ENCODE measurements at places on chromosomes 16 and 17.

DNA sequence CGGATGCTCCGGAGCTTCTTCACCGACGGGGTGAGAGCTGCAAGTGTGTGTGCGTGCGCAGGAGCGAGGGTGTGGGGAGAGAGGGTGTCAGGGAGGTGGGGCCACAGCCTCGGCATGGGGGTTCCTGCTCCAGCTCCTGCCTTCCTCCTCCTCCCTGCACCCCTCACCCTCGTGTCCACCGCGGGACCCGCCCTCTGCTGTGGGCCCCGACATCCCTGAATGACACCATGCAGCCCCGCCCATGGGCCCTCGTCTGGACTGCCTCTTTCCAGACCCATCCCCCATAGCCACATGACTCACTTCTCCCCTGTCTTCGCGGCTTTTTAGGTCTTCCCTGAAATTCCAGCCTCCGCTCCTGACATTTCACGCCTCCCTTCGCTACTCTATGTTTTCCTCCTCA lies 41.6 kb downstream of the ARHGAP23 start:
- H3K27me3 ChIP-seq, result no peaks in the 10 kb centered on the region
- H3K4me1 ChIP-seq, result no peaks in the 10 kb centered on the region
- no peak overlapping the region for H3K4me3 ChIP-seq
- H3K36me3 ChIP-seq, result no peaks in the 10 kb centered on the region
- H3K27ac ChIP-seq, result no peak overlapping the region

GRCh38 chr16:79329166-79329521 lies 271.4 kb downstream of the MAF start:
- no peak for DNase-seq
- no peak overlapping the region for H3K4me3 ChIP-seq
- H3K27ac ChIP-seq, result no peak overlapping the region
- H3K4me1 ChIP-seq, result no peaks in the 10 kb centered on the region
- no peaks in the 10 kb centered on the region for H3K36me3 ChIP-seq

GRCh38 chr17:8745586-8746500 lies 1.2 kb upstream of the CCDC42 start:
- no peaks in the 10 kb centered on the region for H3K4me1 ChIP-seq
- H3K27ac ChIP-seq, result no peak overlapping the region
- no peaks in the 10 kb centered on the region for H3K27me3 ChIP-seq
- H3K4me3 ChIP-seq, result peak overlapping the region; percentile 40
- DNase-seq, result peak; percentile 77
- H3K36me3 ChIP-seq, result no peaks in the 10 kb centered on the region

DNA sequence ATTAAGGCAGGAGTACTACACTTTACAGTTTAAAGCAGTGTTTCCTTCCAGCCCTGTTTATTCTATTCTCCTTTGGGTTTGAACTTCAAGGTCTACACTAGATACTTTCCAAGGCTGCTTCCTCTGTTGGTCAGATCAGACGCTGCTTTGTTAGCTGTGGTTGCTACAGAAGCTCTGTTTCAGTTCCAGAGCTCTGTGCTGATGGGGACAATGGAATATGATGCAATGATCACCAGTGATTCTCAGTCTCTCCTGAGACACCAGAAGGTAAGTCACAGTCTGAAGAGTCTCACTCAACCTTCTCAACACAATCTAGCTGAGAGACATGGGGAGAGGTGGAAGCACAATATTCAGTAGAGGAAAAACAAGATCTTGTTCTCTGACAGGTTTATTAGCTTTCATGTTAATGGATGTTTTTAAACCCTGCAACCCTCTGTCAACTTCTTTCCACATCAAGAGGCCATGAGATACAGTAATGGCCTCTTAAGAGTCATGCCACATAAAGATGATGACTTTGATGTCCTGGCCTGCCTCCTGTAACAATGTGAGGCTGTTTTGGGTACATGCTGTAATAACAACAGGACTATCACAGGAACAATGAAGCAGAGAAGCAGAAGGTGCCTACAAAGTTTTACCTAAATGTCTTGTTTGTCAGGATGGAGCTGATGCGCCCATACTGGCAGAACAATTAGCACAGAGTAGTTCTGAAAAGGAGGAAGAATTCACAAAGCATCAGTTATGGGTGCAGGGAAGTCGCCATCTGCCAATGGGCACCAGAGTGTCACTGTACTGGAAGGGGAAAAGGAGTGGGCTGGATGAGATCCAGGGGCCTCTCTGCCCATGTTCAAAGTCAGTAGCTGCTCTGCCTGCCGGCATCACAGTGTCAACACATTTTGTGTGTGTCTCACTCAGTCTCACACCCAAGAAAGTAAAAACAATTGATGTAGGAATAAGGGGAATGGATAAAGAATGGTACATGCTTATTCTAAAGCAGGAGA lies 33.4 kb downstream of the PSME3IP1 start:
- H3K4me1 ChIP-seq, result no peaks in the 10 kb centered on the region
- peak overlapping the region; percentile 23 for H3K27ac ChIP-seq
- H3K4me3 ChIP-seq, result no peak overlapping the region
- H3K27me3 ChIP-seq, result no peaks in the 10 kb centered on the region
- DNase-seq, result no peak
- H3K36me3 ChIP-seq, result peaks cover 3% of the 10 kb centered on the region

DNA sequence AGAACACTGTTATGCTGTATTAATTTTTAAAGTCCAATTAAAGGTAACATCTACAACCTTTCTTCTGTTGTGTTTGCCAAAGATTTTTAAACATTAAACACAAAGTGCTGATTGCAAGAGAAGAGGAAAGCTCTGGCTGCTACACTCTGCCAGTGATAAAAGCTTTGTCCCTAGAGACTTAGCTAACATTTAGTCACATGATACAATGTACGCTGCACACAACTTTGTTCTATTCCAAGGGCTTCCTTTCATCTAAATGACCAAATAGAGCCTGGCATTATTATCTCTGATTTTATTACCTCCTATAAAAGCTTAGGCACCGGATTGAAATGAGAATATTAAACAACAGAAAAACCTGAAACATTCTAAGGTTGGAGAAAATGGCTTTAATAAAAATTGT lies 388.7 kb upstream of the PMFBP1 start:
- peaks cover 6% of the 10 kb centered on the region for H3K4me1 ChIP-seq
- no peaks in the 10 kb centered on the region for H3K36me3 ChIP-seq
- DNase-seq, result peak; percentile 3
- H3K4me3 ChIP-seq, result no peak overlapping the region
- H3K27ac ChIP-seq, result no peak overlapping the region
- no peaks in the 10 kb centered on the region for H3K27me3 ChIP-seq

DNA sequence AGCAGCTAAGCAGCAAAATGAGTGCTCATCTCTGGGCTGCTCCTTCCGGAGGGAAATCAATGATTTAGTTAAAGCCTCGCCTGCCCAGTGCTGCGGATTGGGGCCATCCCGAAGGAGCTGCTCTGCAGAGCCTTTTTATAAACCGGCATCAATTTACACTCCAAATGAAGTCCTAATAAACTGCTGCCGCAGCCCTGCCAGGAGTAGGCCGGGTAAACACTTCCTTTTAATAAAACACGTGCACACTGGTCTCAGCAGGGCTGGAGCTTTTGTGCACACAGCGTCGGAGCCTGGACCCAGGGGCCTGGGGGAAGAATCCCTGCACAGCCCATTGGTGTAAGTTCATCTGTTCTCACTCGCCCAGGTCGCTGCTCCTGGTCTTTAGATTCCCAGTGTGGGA lies 79.6 kb upstream of the HS3ST2 start:
- no peaks in the 10 kb centered on the region for H3K4me1 ChIP-seq
- H3K36me3 ChIP-seq, result no peaks in the 10 kb centered on the region
- H3K27ac ChIP-seq, result no peak overlapping the region
- no peak for DNase-seq
- H3K27me3 ChIP-seq, result no peaks in the 10 kb centered on the region
- no peak overlapping the region for H3K4me3 ChIP-seq

DNA sequence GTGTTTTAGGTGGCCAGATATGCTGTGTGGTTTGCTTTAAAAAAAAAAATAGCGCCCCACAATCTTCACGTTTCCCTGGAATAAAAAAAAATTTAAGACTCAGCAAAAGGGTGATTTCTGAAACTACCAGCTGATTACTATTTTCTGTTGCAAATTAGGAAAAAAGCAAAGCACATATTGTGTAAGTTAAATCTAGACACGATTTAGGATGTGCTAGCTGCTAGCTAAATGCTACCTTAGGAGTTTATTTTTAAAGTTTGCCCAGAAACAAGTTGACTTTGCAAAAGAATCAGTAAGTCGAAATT lies 944 bp upstream of the MARF1 start:
- DNase-seq, result no peak
- H3K36me3 ChIP-seq, result no peaks in the 10 kb centered on the region
- H3K4me3 ChIP-seq, result peak overlapping the region; percentile 74

GRCh38 chr17:76156662-76156991 lies 15.6 kb upstream of the FOXJ1 start:
- H3K4me1 ChIP-seq, result peaks cover 9% of the 10 kb centered on the region
- H3K27ac ChIP-seq, result no peak overlapping the region
- no peaks in the 10 kb centered on the region for H3K27me3 ChIP-seq
- no peak overlapping the region for H3K4me3 ChIP-seq
- H3K36me3 ChIP-seq, result no peaks in the 10 kb centered on the region

DNA sequence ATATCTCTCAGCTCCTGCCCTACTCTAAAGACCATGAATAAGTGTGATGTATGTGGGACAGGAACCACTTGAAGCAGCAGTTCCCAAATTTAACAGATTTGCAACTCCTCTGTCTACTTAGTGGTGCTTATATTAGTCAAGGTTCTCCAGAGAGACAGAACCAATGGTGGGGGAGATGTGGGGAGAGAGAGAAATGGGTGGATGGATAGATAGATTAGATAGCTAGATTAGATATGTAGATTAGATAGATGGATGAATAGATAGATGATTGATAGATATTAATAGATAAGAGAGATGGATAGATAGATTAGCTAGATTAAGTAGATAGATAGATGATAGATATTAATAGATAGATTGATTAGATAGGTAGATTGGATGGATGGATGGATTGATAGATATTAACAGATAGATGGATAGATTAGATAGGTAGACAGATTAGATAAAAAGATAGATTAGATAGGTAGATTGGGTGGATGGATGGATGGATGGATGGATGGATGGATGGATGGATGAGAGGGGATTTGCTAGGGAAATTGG lies 154.0 kb upstream of the NOL11 start:
- H3K4me3 ChIP-seq, result no peak overlapping the region
- H3K4me1 ChIP-seq, result peaks cover 13% of the 10 kb centered on the region
- H3K36me3 ChIP-seq, result no peaks in the 10 kb centered on the region
- DNase-seq, result no peak

- no peak for DNase-seq
- H3K36me3 ChIP-seq, result no peaks in the 10 kb centered on the region
- no peaks in the 10 kb centered on the region for H3K27me3 ChIP-seq
- no peak overlapping the region for H3K27ac ChIP-seq
These were observed 12.3 kb upstream of the KRT17 start for GRCh38 chr17:41636652-41637051.

DNA sequence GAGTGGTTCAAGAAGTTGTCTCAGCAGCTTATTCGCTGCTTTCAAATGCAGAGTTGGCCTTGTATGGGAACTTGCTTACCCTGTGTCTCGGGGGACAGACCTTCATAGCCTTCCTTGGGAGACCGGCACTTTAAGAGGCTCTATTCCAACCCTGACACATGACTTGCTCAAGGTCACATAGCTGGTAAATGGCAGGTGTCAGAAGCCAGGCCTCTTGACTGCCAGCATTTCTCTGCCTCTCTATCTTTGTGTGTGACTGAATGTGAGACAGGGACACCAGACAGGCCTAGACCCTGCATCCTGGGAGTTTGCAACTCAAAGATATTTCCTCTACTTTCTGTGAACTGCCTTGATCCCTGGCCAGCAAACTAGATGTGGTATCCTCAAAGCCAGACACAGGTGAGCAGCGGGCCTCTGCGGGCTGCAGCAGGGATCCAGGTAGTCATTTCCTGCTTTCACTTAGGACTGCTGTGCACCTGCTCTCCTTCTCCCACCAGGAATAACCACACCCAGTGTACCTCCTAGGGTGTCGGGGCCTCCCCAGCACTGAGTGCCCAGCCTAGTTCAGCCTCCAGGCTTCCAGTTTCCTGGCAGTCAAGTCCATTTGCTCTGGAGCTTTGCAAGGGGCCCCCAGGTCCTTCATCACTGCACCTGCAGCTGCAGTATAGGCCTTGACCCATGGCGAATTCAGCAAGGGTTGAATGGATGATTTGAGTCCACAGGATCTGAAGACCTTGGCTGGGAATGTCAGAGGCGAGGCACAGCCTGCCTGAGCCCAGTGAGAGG lies 116.6 kb upstream of the TNRC6C start:
- peaks cover 17% of the 10 kb centered on the region for H3K4me1 ChIP-seq
- DNase-seq, result no peak
- no peaks in the 10 kb centered on the region for H3K36me3 ChIP-seq
- no peak overlapping the region for H3K27ac ChIP-seq
- H3K27me3 ChIP-seq, result no peaks in the 10 kb centered on the region

- H3K27ac ChIP-seq, result no peak overlapping the region
- H3K36me3 ChIP-seq, result peaks cover 65% of the 10 kb centered on the region
- H3K4me3 ChIP-seq, result no peak overlapping the region
- H3K4me1 ChIP-seq, result peaks cover 2% of the 10 kb centered on the region
These were observed 64.1 kb downstream of the PIPOX start for GRCh38 chr17:29107084-29107483.

DNA sequence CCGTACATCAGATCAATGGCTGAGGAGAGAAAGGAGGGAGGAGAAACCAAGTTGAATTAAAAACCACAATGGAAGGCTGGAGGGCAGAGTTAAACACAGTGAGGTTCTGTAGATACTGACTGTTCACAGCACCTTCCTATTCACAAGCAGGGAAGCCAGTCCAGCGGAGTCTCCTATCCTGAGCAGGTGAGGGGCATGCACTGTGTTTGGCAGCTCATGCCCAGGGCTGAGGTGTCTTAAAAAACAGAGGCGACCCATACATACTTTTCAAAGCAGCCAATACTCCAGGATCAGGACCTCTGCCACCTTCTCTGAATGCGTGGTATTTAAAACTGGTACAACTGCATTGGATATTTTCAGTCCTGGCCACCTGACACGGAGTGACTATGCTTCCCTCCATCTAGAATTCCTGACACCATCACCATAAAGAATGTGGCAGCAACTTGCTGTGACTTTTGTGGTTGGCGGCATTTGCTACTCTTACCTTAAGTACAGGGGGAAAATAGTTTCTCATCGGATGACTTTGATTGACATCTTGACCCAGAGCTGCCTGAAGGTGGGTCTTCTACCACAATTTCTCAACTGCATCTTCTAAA lies 21.5 kb downstream of the USP22 start:
- H3K27ac ChIP-seq, result peak overlapping the region; percentile 34
- no peak for DNase-seq
- H3K36me3 ChIP-seq, result peaks cover 65% of the 10 kb centered on the region
- H3K27me3 ChIP-seq, result no peaks in the 10 kb centered on the region

GRCh38 chr17:45818041-45818440 lies 26.6 kb upstream of the SPPL2C start:
- no peaks in the 10 kb centered on the region for H3K36me3 ChIP-seq
- H3K4me1 ChIP-seq, result no peaks in the 10 kb centered on the region
- no peak for DNase-seq
- H3K4me3 ChIP-seq, result no peak overlapping the region
- no peak overlapping the region for H3K27ac ChIP-seq

DNA sequence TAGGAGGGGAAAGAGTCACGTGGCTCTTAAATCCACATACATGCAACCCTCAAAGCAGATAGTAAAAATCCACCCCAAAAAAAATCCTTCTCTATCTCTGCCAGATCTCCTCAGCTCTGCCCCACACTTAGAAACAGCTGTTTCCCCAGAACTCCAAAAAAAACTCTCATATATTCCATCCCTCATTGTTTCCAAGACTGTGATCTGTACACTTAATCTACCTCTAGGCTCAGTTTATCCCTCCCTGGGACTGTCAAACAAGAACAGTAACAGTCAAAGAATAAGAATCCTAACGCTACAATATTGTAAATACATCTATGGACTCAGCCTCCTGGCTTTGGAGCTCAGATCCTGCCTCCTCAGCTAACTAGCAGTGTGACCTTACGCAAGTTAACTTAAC lies 11.6 kb downstream of the CUEDC1 start:
- H3K27ac ChIP-seq, result no peak overlapping the region
- no peaks in the 10 kb centered on the region for H3K36me3 ChIP-seq
- H3K4me1 ChIP-seq, result peaks cover 5% of the 10 kb centered on the region
- H3K27me3 ChIP-seq, result no peaks in the 10 kb centered on the region
- DNase-seq, result no peak

Data from cardiac muscle cell (in vitro differentiated cells and primary cell).